ENCODE measurements at places on chromosomes 2 and 18.

DNA sequence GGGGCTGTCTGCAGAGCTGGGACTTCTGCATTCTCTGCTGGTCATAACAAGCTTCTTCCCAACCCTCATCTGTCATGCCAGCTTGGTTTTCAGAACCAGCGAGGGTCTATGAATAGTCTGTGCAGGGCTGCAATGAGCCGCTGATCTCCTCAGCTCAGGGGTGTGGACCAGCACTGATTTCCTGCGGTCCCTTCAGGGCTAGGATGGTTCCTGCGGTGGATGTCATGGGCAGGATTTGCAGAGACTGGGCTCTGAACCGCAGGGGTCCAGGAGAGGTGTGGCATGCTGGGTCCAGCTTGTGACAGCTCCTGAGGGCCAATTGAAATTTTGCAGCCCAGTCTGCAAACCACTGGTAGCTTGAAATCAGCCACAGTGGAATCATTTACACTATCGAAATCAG lies 188.2 kb upstream of the AGAP1 start:
- no peak for DNase-seq

DNA sequence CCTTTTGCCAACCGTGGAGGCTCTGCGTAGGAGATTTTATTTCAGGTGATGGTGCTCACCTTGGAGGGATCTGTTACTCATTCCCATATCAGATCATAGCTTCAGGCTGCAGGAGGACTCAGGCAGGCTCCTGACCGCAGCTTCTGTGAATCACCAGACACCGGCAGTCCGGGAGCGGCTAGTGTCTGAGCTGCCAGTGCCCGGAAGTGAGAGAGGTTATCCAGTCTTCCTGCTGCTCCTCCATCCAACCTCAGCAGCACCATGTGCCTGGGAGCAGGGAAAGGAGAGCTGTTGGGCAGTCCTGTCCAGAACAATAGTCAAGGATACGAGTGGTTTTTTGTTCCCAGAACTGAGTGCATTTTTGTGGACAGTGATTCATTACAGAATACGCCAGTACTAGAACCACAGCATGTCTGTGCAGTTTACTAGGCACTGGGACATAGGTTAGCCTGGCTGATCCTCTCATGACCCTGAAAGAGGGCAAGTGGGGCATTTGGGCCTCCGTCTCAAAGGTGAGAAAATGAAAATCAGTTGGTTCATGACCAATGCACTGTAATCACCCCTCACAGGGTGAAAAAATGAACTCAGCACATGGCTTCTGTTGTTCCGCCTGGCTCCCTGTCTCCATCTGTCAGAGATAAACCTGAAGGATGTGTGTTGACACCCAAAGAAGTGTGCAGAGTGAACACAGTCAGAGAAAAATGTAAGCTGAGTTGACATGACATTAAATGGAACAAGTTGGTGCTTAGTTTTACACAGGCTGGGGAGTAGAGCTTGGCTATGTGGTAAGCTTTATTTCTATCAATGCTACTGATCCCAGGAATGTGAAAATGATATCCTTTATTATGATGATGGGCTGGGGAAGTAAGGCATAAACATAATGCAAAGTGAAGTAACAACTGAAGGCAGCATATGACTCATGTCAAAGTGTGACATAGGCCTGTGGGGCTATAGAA lies 12.2 kb downstream of the FHOD3 start:
- DNase-seq = peak; percentile 17

DNA sequence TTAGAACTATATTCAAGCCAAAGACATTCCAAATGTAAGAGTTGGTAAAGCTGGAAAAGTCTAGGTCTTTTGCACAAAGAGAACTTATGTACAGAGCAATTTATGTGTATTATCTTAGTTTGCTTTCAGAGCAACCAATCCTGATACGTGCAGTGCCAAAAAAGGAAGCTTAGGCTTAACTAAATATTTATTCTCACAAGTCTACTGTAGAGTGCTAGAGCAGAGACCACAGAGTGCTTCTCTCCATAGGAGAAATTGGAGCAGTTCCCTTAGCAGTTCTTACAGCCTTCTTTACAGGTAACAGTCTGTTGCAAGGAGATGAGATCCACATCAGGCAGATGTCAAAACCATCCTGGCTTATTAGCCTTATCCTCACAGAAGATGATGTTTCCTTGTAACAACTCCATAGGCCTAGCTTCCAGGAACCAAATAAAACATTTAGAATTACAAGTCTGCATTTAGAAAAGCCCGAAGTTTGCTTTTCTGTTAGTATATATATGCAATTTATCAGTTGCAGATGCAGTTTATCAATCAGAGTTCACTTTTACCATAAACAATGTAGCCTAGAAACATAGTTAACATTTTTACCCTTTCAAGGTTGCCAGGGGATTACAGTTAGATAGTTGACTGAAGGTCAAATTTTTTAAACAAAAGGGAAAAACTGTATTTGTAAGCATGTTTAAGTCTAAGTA lies 250.6 kb upstream of the KCNJ3 start:
- DNase-seq = no peak

DNA sequence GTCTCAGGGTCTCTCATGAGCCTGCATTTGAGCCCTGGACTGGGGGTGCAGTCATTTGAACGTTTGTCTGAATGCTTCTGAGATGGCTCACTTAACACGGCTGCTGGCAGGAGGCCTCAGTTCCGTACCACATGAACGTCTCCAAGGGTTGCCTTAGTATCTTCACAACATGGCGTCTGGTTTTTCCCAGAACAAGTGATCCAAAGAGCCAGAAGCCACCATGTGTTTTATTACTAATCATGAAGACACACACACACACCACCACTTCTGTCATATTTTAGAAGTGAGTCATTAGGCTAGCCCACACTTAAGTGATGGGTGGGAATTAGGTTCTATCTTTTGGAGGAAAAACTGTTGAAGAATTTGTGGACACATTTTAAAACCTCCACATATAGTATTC lies 15.0 kb upstream of the MYO1B start:
- DNase-seq = no peak

DNA sequence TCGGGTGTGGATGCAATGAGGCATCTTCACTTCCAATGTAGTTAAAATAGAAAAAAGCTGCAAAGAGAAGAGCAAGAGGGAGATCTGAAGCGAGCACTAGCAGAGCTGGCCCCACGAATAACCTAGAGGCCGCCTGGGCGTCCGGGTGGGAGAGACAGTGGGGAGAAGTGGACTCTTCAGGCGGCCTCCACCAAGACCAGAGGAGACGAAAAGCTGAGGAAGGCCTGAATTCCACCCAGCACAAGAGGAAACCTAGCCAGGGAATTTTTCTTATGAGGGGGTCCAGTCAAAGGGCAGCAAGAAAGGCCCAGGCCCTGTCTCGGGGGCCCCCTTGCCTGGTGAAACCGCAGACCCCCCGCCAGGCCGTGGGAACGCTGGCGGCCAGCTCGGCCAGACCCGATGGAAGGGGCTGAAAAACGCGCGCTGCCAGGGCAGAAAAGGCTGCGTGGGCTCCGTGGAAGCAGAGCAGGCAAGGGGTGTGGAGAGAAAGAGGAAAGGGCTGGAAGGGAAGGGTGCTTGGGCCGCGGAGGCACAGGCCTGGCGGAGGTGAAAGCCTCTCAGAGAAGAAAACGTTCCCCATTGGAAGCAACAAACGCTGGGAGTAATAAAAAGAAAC lies 69.2 kb downstream of the KCTD1 start:
- no peak for DNase-seq

DNA sequence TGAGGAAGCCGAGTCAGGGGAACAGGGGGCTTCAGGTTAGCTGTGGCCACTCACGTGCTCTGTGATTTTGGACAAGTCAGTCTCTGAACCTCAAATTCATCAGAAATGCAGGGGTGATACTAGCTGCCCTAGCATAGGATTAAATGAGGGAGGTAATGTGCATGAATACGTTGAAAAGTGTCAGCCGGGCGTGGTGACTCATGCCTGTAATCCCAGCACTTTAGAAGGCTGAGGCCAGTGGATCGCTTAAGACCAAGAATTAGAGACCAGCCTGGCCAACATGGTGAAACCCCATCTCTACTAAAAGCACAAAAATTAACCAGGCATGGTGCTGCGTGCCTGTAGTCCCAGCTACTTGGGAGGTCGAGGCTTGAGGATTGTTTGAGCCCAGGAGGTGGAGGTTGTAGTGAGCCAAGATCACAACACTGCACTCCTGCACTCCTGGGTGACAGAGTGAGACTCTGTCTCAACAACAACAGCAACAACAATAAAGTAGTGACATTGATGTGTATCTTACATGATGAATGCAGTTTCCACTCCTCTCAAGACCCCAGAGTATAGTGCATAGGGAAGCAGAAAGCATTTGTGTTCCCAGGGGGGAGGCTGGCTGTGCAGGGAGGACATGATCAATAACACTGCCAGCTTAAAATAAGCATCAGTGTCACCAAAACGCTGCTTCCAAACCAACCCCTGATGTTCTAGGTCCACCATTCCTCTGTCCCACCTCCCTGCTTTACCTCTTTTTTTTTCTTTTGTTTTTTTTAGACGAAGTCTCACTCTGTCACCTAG lies 68.8 kb downstream of the HNRNPLL start:
- no peak for DNase-seq

- DNase-seq = no peak
Measured at GRCh38 chr2:237527766-237528165, 38.6 kb upstream of the PRLH start.

- no peak for DNase-seq
Measured at GRCh38 chr2:56055405-56055804, 128.4 kb upstream of the CCDC85A start.

- DNase-seq = no peak
Measured at GRCh38 chr18:34606851-34607250, 103.2 kb upstream of the DTNA start.

GRCh38 chr2:86487062-86487461 lies 45.9 kb downstream of the KDM3A start:
- DNase-seq = no peak

DNA sequence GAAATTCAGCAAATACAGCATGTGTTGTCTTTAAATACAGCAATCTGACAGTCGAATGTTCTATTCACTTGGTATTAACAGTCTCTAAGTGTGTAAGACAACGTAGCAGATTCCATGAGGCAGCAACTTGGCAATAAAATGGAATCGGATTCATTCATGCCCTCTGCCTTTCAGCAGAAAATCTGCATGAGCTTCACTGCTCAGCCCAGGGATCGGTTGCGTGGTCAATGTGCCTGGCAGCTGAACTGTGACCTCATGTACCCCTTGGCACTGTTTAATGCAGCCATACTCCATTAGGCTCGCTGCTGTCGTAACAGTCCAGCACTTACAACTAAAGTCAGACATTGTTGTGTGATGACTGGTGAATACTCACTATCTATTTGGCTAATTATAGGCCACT lies 17.7 kb upstream of the RGPD4 start:
- no peak for DNase-seq

DNA sequence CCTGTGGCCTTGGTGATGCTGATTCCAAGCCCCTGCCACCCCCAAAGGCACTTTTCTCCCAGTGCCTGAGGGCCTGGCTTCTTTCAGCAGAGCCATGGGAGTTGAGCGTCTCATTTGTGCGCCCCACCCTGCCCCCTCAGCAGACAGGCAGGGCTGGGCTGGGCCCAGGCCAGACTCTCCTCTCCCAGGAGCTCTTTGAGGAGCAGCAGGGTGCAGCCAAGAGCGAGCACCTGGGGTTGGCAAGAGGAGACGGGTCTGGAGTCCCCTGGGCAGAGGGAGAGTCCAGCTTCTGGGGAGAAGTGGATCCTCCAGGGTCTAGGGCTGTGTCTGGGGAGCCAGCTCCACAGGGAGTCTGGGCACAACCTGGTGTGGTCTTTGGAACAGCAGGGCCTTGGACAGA lies 21.2 kb downstream of the NPPC start:
- DNase-seq = no peak

DNA sequence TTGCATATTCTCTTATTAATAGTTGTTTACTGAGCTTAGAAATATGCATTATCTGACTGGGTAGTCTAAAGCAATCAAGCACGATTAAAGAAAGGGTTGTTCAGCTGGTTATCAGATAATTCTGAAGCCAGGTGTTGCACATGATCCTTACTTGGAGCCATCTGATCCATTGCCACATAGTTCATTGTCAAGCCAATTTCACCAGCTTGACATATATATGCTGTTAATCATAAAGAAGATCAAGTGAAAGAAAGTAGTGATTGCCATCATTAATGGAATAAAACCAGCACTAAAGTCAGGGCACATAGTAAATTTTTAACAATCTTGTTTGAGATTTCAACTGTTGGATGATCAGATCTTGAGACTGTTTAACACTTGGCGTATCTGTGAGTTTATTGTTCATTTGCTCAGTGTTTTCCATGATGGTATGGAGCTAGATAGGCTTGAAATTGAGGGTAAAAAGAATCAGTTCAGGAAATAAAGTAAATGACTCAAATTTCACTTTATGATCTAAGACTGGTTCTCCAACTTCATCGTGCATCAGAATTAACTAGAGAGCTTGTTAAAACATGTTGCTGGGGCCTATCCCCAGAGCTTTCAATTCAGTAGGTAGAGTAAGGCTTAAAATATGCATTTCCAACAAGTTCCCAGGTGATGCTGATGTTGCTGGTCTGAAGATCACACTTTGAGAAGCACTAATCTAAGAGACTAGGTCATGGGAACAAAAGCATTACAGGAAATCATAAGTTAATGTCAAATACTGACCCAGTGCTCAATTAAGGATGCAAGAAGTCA lies 539.6 kb downstream of the SATB2 start:
- no peak for DNase-seq

DNA sequence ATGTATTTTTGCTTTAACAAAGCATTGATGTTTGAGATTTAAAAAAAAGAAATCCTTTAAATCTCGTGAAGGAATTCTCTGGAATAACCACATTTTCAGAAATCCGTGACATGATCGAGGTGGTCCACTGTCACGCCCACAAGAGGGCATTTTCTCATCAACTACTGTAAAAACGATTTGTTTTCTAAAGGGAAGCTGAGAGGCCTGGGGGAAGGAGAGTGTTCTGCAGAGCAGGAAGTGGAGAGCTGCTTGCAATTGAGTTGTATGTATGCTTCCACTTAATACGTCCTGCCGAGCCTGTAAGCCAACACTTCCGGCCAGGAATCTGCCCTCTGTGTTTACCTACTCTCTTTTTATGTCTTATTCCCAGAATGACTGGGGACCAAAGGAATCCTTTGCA lies 19.4 kb downstream of the KLHL29 start:
- DNase-seq = peak; percentile 73

DNA sequence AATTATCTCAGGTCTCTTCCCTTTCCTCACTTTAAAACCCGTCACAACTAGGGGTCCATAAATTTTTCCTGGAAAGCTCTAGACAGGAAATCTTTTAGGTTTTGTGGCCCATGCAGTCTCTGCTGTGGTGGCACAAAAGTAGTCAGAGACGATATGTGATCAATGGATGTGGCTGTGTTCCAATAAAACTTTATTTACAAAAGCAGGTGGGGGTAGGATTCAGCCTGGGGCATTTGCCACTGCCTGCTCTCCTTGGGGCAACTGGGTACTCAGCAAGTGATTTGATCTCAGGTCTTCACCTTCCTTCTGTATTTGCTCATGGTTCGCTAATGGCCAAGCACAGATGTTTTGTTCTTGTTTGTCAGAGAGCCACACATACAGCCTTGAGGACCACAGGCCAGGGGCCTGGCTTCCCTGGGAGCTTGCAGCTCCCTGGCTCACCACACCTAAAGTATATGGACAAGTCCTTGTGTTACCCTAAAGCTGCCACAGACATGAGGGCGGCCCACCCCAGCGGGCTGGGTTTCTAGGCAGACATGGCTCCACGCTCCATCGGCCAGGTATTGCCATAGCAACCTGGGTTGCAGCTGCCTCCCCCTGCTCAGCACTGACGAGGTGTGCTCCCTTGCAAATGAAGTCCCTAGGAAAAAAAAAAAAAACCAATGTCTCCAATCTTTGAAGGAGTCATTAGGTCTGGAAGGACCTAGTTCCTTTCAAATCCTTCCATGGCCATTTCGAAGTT lies 89.7 kb upstream of the YWHAQ start:
- DNase-seq = no peak
